CD14-positive monocyte (primary cell): ENCODE measurements at places on chromosomes 6 and 20. TPM values are rescaled to one million over a fixed set of nuclear protein-coding genes. Genes with fewer than 3 reads are reported as not detected.
A peak's percentile ranks its signal among the peaks of the same experiment; 100 is the strongest.

- H3K27me3 ChIP-seq = no peaks in the 10 kb centered on the region
- H3K27ac ChIP-seq = no peak overlapping the region
- DNase-seq = no peak
- no peak overlapping the region for H3K4me3 ChIP-seq
These were observed 6.5 kb downstream of the TGM6 start for GRCh38 chr20:2387180-2387577.

- DNase-seq = no peak
- no peak overlapping the region for H3K4me3 ChIP-seq
- no peaks in the 10 kb centered on the region for H3K4me1 ChIP-seq
These were observed 39.5 kb upstream of the ENPP5 start for GRCh38 chr6:46210294-46210693.

The BEND3 gene
- 0.17 TPM for polyA plus RNA-seq

DNA sequence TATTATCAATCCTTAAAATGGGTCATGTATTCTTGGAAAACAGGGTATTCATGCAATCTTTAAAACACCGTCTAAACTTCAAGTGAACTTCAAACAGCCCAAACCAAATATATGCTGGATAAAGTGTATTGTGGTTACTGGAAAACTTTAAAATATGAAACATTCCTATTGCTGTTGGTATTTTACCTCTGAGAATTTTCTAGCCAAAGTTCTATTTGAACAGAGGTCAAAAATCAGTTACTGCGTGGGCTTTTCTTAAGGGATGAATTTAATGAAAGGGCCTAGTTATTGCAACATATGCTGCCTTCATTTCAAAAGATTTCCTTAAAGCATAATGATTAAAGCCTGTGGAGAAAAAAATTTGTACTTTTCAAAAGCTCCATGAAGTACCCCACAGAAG lies 436.0 kb downstream of the PLCB1 start:
- peaks cover 34% of the 10 kb centered on the region for H3K4me1 ChIP-seq
- no peaks in the 10 kb centered on the region for H3K27me3 ChIP-seq
- DNase-seq = peak; percentile 10
- H3K36me3 ChIP-seq = no peaks in the 10 kb centered on the region
- H3K4me3 ChIP-seq = no peak overlapping the region

- DNase-seq = no peak
- H3K4me3 ChIP-seq = no peak overlapping the region
- no peak overlapping the region for H3K27ac ChIP-seq
- no peaks in the 10 kb centered on the region for H3K27me3 ChIP-seq
- peaks cover 18% of the 10 kb centered on the region for H3K4me1 ChIP-seq
These were observed 8.2 kb upstream of the PYGB start for GRCh38 chr20:25239387-25240370.

GRCh38 chr6:46012834-46013233 lies 2.8 kb downstream of the CLIC5 start:
- no peak for DNase-seq
- H3K36me3 ChIP-seq = no peaks in the 10 kb centered on the region
- H3K4me1 ChIP-seq = peaks cover 12% of the 10 kb centered on the region
- no peak overlapping the region for H3K27ac ChIP-seq
- H3K27me3 ChIP-seq = peaks cover 40% of the 10 kb centered on the region
- no peak overlapping the region for H3K4me3 ChIP-seq

DNA sequence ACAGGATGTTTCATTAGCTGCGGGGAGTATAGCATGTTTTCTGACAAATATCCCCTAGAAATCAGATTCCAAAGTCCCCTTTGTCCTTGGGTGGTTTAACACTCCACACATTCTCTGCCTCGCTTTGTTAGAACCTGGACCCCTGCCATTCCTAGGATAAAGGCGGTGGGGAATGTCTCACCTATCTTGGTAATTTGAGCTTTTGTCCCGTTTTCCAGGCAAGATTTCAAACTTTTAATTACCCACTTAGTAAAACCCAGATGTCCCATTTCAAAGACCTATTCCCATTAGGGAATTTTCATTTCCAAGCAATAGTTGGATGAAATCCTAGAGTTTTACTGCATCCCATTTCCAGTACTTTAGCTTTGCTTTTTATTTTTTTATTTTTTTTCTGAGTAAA lies 501.0 kb upstream of the MAP3K7 start:
- no peak overlapping the region for H3K4me3 ChIP-seq
- no peaks in the 10 kb centered on the region for H3K27me3 ChIP-seq
- no peak overlapping the region for H3K27ac ChIP-seq

- no peak overlapping the region for H3K4me3 ChIP-seq
- no peak overlapping the region for H3K27ac ChIP-seq
- H3K4me1 ChIP-seq = no peaks in the 10 kb centered on the region
- H3K27me3 ChIP-seq = no peaks in the 10 kb centered on the region
- no peak for DNase-seq
These were observed 215.3 kb downstream of the EYA4 start for GRCh38 chr6:133456439-133456838.

DNA sequence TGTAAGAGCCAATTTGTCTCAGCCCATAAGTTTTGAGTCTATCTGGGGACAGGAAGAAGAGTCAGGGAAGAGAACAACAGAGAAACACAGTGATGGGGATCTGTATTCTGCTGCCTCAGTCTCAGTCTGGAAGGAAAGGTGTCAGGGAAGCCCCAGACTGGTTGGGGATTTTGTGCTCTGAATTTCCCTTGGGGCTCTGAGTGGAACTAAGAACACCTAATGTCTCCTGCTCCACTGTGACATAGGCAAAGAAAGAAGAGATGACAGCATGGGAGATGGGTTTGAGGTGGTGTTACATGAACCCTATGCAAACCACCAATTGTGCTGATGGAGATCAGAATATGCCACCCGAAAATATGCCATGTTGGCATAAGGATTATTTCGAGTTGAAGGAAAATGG lies 139.5 kb upstream of the MYLIP start:
- no peak overlapping the region for H3K4me3 ChIP-seq
- H3K36me3 ChIP-seq = no peaks in the 10 kb centered on the region
- no peaks in the 10 kb centered on the region for H3K27me3 ChIP-seq
- no peak overlapping the region for H3K27ac ChIP-seq
- DNase-seq = no peak

The GHRH gene
- not detected for polyA plus RNA-seq

- DNase-seq = no peak
- H3K4me1 ChIP-seq = peaks cover 4% of the 10 kb centered on the region
- H3K4me3 ChIP-seq = no peak within 1 kb of the TSS
These were observed at the start of gene TUBB1 for GRCh38 chr20:59019217-59019616. Gene TUBB1, plus strand, starts transcription at chr20:59019429. Its CDS starts 94 bp downstream, at chr20:59019523.

DNA sequence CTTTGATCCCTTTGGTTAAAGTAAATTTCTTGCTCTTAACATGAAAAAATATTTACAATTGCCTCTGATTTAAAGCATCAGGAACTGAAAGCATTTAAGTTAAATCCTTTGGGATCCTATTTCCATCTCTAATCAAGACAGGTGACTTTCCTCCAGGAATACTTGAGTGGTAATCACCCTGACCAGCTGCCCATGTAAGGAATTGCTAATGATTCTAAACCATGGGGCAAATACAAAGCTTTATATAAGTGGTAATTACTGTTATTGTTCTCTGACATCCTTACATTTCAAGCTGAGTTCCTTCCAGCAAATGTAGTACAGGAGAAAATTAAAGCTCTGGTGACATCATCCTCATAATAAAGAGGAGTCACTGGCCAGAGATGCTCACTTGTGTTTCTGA lies 100.6 kb downstream of the CRYBG1 start:
- no peak overlapping the region for H3K27ac ChIP-seq
- H3K4me1 ChIP-seq = no peaks in the 10 kb centered on the region

DNA sequence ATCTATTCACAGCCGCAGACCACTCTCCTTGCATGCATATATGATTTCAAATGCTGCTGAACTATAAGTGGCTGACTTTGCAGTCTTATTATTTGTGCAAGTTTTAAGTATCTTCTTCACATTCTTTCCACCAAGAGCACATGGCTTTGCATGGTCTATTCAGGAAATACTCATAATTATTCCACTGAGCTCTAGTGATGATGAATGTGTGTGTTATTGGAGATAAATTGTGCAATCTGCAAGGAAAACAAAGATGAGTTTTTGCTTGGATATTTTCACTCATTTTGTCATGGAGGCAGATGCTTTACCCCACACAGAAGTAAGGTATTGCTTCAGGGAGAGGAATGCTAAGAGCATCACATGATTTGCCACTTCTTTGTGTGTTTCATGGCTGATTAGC lies 764.6 kb downstream of the TBC1D32 start:
- no peaks in the 10 kb centered on the region for H3K36me3 ChIP-seq
- H3K27ac ChIP-seq = no peak overlapping the region
- DNase-seq = no peak
- H3K27me3 ChIP-seq = no peaks in the 10 kb centered on the region

DNA sequence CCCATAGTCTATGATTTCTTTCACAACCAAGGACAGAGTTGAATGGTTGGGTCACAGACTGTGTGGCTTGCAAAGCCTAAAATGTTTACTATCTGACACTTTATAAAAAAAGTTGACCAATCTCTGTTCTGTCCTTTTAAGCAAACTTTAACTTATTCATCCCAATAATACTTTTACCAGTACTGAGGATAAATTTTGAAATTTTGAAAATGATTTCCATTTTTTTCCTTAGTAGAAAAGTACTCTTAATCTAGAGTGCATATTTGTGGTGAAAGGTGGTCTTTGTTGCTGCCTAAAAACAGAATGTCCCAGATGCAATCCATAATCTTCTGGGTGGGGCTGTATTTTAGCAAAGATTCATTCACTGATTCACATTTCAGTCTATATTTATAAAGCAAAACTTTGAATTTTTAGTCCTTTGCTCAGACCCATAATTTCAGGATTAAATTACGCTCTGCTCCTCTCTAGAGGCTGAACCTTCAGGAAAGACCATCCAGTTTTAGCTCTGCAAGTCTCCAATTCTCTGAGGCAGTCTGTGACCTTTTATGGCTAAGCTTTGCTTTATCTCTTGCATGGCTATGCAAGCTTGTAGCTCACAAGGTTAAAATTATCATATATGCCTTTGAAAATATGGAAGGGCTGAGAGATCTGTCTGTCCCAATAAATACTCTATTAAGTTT lies 573.5 kb downstream of the COL12A1 start:
- no peak overlapping the region for H3K27ac ChIP-seq
- DNase-seq = no peak
- H3K27me3 ChIP-seq = no peaks in the 10 kb centered on the region
- H3K36me3 ChIP-seq = no peaks in the 10 kb centered on the region

- no peaks in the 10 kb centered on the region for H3K36me3 ChIP-seq
- no peaks in the 10 kb centered on the region for H3K4me1 ChIP-seq
- H3K27me3 ChIP-seq = no peaks in the 10 kb centered on the region
- H3K27ac ChIP-seq = no peak overlapping the region
- peak; percentile 11 for DNase-seq
These were observed 166.6 kb downstream of the PLCB4 start for GRCh38 chr20:9235518-9235917.

DNA sequence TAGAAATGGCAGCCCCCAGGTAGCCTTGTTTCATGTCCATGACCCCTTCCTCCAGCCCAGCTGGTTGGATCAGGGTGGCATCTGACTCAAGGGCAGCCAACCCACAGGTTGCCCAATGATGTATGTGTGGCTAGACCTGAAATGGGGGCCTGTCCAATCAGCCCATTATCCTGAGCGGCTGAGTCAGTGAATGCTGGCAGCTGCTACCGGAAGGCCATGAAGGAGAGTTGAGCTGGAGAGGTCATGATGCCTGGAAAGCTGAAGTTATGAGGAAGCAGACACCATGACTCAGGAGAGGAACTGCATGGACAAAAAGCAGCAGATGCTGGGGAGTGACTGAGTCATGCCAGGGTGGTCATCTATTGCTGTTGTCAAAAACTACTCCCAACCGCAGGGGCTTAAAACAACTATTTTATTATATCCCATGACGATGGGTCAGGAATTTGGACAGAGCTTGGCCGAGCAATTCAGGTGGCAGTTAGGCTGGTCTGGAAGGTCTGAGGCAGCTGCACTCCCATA lies 67.3 kb downstream of the MDGA1 start:
- H3K27ac ChIP-seq = peak overlapping the region; percentile 3
- H3K36me3 ChIP-seq = no peaks in the 10 kb centered on the region
- DNase-seq = peak; percentile 96
- peaks cover 24% of the 10 kb centered on the region for H3K4me1 ChIP-seq
- H3K4me3 ChIP-seq = no peak overlapping the region

GRCh38 chr20:51500311-51500710 lies 42.2 kb downstream of the NFATC2 start:
- no peak overlapping the region for H3K27ac ChIP-seq
- no peak overlapping the region for H3K4me3 ChIP-seq
- H3K4me1 ChIP-seq = peaks cover 29% of the 10 kb centered on the region
- no peaks in the 10 kb centered on the region for H3K36me3 ChIP-seq
- no peak for DNase-seq

GRCh38 chr6:63066055-63066704 lies 145.1 kb upstream of the FKBP1C start:
- no peak overlapping the region for H3K27ac ChIP-seq
- no peaks in the 10 kb centered on the region for H3K36me3 ChIP-seq
- H3K27me3 ChIP-seq = no peaks in the 10 kb centered on the region
- no peaks in the 10 kb centered on the region for H3K4me1 ChIP-seq

The RAB22A gene
- polyA plus RNA-seq = 10.6 TPM

DNA sequence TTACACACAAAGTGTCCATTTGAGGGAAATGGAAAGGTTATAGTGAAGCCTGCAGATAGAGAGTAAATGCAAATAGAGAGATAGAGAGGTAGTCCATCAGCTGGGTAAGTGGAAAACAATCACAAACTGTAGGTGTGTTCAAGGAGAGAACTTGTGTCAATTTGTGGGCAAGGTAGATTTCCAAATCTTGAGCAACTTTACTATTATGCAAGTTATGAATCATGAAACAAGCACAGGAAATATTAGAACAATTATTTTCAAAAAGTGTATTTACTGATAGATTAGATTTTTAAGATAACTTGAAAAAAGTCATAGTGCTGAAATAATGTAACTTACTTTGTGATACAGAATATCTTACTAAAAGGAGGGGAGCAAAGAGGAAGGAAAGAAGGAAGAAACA lies 792.9 kb downstream of the EYS start:
- H3K36me3 ChIP-seq = no peaks in the 10 kb centered on the region
- DNase-seq = no peak
- no peak overlapping the region for H3K4me3 ChIP-seq
- no peaks in the 10 kb centered on the region for H3K27me3 ChIP-seq
- no peaks in the 10 kb centered on the region for H3K4me1 ChIP-seq
- H3K27ac ChIP-seq = no peak overlapping the region

GRCh38 chr20:44357020-44357419 lies 1.5 kb downstream of the HNF4A start:
- no peaks in the 10 kb centered on the region for H3K27me3 ChIP-seq
- H3K4me1 ChIP-seq = no peaks in the 10 kb centered on the region
- no peak overlapping the region for H3K4me3 ChIP-seq
- no peak for DNase-seq
- no peak overlapping the region for H3K27ac ChIP-seq
- no peaks in the 10 kb centered on the region for H3K36me3 ChIP-seq

- H3K4me3 ChIP-seq = no peak overlapping the region
- no peaks in the 10 kb centered on the region for H3K4me1 ChIP-seq
- no peak overlapping the region for H3K27ac ChIP-seq
These were observed 102.7 kb downstream of the MBOAT1 start for GRCh38 chr6:20109526-20109925.

The C6orf58 gene
- polyA plus RNA-seq = not detected in 2 replicates

GRCh38 chr6:144617708-144618107 lies 332.6 kb downstream of the UTRN start:
- H3K27ac ChIP-seq = no peak overlapping the region
- no peak overlapping the region for H3K4me3 ChIP-seq

- H3K4me1 ChIP-seq = peaks cover 20% of the 10 kb centered on the region
- no peaks in the 10 kb centered on the region for H3K27me3 ChIP-seq
- no peak for DNase-seq
- peaks cover 22% of the 10 kb centered on the region for H3K36me3 ChIP-seq
- no peak overlapping the region for H3K27ac ChIP-seq
These were observed 1.2 kb downstream of the FAM8A1 start for GRCh38 chr6:17601386-17601703.
